ENCODE measurements at places on chromosomes 16 and 17.

DNA sequence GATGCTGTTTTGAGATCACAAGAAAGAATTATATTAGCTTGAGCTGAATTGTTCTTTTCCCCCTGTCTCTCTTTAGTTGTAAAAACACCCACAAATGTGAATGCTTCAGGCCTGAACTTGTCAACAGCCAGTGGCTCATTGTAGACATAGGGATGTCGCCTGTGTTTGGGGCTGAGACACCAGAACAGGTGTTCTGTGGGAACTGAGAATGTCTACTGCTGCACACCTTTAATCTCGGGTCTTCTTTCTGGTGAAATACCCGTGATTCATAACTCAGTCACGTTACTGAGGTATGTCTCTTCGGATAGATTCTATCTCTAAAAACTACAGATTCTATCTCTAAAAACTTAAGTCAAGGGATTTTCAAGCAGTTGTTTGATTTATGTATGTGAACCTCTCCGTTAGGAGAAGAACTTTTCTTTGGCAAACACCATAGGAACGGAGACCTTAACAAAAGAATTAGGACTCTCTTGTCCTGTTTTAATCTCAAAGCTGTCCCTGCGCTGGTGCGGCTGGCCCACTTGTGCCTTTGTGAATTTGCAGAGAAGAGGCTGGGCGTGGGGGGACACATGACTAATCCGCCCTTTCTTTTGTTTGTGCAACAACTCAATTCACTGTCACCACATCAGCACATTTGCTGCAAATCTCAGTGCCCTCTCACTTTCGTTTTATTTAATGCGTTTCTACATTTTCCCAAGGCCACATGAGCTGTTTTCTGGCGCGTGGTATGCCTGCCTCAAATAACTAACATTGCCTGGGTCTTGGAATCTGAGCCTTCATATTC, 643.0 kb downstream of the MAF start:
- DNase-seq: no peak

DNA sequence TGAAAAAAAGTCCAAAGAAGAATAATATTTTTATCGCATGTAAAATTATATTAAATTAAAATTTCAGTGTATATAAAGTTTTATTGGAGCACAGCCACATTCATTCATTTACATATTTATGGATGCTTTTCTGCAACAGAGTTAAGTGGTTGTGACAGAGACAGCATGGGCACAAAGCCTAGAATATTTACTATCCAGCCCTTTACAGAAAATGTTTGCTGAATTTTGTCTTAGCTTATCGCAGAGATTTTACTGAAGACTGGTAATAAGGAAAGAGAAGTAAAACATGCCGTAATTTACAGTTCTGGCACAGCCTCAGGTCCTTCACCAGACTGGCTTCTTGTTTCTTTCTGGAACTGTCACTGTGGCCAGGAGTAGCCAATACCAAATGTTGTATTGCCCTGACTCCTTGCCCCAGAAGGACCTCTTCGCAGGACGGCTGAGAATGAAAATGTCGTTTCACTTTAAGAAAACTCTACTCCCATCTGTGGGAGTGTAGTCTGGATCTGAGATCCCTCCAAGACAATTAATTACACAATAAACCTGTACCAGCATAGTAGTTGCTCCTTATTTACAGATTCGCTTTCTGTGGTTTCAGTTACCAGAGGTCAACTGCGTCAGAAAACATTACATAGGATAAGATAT, 94.9 kb upstream of the GOT2 start:
- DNase-seq: no peak

DNA sequence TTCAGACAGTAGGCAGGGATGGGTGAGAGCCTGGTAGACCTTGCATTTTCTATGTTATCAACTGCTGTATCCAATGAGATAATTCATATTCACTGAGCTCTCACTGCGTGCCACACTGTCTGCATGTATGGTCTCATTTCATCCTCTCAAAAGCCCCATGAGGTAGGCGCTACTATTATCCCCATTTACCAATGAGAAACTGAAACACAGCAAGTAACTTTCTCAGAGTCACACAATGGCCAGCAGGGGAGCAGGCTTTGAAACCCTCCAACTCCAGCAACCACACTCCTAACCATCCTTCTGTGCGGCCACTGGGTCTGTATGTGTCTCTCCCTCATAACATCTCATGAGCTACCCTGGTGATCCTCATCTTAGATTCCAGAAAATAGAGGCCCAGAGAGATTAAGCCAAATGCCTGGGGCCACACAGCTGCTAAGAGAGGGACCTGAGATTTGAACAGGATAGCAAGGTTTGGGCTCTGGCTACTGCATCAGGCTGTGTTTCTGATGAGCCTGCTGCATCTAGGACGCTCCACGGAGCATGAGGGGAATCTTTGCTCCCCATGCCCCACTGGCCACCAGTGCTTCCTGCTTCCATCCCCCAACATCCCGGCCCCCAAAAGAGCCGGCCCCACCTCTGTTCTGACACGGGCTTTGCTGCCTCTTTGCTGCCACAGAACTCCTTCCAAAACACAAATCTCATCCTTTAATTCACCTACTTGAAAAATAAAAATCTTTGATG, 3.2 kb downstream of the CCR7 start:
- DNase-seq: no peak

DNA sequence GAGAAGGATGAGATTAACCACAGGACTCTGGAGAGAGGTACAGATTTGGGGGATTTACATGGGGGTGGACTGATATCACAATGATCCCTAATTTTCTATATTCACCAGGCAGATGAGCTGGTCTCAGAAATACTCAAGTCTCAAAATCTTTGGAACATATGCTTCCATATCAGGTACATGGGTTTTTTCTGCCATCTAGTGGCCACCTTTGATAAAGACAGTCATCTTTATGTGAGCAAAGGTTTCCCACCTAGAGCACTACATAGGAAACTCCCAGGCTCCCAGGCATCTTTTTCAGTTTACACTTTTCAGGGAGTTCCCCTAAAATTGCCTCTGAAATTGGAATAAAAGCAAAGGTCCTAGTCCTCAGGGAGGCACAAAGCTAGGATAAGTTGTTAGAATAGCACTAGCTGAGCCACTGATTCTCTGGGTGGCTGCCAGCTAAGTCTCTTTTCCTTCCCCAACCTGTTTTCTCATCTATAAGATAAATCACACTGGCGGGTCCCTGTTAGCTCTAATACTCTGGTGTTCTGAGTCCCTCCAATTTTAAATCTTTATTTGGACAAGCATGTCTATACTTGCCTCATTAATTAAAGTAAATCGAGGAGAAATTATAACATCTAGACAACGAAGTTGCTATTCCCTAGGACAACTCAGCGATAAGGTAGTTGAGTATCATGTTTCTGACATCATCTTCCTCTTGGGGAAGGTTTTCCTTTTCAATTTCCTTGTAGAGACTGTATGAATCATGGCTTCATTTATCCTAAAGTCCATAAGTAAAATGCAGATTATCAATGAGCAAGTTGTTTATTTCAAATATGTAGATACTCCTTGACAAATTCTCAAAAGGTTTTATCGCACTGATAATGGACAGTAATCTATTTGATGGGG, 19.0 kb upstream of the MON1B start:
- DNase-seq: peak; percentile 71

DNA sequence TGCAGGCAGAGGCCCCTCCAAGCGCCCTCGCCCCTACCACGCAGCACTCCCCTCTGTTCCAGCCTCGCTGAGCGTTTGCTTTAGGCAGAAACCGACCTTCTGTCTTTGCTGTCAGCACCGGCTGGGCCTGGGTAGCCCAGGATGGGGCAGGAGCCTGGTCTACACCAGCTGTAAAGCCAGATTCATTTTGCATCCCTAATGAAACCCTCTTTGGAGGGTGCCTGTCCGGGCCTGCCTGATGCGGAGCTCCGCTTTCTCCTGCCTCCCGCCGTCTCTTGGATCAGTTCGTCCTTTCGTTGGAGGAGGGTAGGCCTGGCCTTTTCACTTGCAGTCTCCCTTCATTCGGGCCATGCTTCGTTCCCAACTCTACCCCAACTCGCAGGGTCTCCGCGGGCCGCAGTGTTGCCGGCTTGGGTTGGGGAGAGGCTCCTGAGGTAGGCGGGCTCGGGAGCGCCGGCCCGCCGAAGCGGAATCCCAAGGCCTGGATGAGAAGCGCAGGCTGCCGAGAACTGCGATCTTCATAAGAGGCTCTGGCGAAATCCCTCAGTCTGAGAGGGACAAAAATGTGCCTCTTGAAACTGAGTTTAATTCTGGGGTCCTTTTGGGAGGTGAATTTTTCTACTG, 4.8 kb upstream of the HOXB8 start:
- DNase-seq: no peak

DNA sequence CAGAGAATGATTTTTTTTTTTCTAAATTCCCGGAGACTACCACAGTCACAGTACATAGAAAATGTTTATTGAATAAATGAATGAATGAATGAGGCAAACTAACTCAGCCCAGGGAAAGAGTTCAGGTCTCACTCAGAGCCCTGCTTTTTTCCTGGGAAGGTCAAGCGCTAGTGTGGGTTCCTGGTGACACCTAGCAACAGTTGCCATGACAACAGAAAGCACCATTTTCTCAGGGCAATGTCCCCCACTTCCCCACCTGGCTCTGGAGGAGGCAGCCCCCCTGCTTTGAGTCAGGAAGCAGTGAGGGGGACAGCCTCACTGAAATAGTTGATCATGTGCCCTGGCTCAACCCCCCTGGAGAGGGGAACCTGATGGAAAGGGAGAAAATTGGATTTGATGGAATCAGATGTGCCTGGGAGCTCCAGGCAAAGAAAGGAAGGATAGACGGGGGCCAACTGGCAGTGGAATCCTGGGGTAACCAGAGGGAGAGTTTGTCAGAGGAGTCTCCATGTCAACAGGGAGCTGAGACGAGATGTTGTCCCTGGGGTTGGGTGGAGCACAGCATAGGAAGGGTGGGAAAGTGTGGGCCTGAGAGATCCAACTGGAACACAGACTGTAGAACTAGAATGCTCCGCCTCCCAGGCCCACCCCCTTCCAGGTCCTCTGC, 242.2 kb upstream of the CCL2 start:
- DNase-seq: no peak

DNA sequence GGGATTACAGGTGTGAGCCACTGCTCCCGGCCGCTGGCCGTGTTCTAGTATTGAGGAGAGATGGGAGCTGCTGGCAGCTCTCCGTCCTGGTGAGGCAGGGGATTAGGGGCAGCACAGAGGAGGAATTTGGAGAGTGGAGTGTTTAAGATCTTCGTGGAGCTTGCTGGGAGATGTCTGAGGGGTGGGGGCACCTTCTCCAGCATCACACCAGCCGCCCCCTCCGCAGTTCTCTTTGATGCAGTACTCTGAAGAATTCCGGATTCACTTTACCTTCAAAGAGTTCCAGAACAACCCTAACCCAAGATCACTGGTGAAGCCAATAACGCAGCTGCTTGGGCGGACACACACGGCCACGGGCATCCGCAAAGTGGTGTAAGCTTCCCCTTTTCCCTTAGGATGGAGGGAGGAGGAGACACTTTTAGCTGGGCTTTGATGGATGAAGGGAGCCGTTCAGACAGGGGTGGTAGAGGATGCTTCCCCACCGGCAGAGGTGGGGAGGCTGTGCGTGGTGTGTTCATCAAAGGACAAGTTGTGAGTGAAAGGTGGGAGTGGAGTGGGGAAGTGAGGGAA, 11.9 kb downstream of the ITGAM start:
- no peak for DNase-seq

DNA sequence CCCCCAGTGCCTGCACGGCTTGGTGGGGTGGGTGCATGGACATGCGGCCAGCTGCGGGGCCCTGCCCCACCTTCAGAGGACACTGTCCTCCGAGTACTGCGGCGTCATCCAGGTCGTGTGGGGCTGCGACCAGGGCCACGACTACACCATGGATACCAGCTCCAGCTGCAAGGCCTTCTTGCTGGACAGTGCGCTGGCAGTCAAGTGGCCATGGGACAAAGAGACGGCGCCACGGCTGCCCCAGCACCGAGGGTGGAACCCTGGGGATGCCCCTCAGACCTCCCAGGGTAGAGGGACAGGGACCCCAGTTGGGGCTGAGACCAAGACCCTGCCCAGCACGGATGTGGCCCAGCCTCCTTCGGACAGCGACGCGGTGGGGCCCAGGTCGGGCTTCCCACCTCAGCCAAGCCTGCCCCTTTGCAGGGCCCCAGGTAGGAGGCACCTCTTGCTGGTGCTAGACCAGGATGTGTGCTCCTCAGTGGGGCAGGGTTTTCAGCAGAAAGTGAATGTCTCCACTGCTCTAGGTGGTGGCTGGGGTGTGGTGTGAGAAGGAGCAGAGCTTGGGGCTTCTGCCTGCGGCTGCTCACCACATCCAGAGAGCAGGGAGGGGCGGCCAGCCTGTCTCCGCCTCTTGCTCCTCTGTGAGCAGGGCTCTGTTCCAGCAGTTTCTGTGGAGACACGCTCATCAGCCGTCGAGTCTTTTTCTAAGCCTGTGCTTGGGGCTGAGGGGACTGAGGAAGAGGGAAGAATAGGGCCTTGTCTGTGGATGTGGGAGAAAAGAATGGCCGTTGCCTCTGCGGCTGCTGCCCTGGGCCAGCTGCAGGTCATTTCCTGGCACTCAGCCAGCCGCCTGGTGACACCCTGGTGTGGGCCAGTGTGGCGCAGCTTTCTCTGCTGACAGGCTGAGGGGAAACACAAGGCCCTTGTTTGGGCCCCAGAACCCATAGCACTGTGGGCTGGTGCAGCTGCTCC, 2.2 kb downstream of the ZNF276 start:
- DNase-seq: peak; percentile 21
